ENCODE measurements at places on chromosomes 11 and 22. TPM values are rescaled to one million over a fixed set of nuclear protein-coding genes. Genes with fewer than 3 reads are reported as not detected.

DNA sequence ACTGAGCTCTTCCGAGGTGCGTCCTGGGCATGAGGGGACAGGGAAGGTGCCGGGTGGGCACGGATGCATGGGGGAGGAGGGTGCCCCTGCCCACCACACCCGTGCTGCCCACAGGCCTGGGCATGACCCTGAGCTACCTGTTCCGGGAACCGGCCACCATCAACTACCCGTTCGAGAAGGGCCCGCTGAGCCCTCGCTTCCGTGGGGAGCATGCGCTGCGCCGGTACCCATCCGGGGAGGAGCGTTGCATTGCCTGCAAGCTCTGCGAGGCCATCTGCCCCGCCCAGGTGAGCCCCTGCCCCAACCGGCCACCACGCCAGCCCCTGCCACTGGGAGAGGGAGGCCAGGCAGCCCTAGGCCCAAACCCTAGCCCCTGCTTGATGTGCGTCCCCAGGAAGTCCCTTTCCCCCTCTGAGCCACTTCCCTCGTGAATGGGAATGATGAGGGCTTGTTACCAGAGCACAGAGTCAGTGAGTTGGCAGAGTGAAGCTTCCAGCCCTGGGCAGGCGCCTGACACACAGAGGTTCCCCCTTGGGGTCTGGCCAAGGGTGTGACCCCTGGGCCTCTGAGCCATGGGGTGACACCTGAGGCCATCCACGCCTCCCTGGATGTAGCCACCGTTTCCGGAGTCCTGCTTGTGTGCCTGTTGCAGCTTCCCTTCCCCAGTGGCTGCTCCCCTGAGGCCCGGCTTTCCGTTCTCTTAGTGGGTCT lies 2.7 kb downstream of the NDUFS8 start:
- H3K4me1 ChIP-seq, result peaks cover 20% of the 10 kb centered on the region
- H3K4me3 ChIP-seq, result no peak overlapping the region
- H3K27ac ChIP-seq, result no peak overlapping the region
- no peak for DNase-seq
- H3K27me3 ChIP-seq, result no peaks in the 10 kb centered on the region

DNA sequence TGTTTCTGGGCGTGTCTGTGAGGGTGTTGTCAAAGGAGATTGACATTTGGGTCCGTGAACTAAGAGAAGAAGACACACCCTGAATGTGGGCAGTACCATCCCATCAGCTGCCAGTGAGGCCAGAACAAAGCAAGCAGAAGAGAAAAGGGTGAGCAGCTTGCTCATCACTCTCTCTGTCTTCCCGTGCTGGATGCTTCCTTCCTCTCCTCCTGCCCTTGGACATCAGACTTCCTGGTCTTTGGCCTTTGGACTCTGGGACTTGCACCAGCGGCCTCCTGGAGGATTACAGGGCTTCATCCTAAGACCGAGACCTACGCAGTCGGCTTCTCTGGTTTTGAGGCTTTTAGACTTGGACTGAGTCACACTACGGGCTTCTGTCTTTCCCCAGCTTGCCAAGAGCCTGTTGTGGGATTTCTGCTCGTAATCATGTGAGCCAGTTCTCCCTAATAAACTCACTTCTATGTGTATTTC lies 18.8 kb downstream of the APOL2 start:
- H3K27ac ChIP-seq, result peak overlapping the region; percentile 78
- no peaks in the 10 kb centered on the region for H3K36me3 ChIP-seq
- no peaks in the 10 kb centered on the region for H3K27me3 ChIP-seq
- peaks cover 3% of the 10 kb centered on the region for H3K4me1 ChIP-seq

GRCh38 chr22:27757928-27758525 lies 43.5 kb downstream of the MN1 start:
- no peaks in the 10 kb centered on the region for H3K27me3 ChIP-seq
- H3K27ac ChIP-seq, result no peak overlapping the region
- no peaks in the 10 kb centered on the region for H3K36me3 ChIP-seq
- DNase-seq, result no peak
- H3K4me3 ChIP-seq, result no peak overlapping the region
- H3K4me1 ChIP-seq, result no peaks in the 10 kb centered on the region

The TIMP3 gene
- total RNA-seq, result 397 TPM

The PGA5 gene
- not detected for total RNA-seq

The TMEM191B gene
- 7.3 TPM for total RNA-seq
